ENCODE measurements at places on chromosomes 6 and 20.

DNA sequence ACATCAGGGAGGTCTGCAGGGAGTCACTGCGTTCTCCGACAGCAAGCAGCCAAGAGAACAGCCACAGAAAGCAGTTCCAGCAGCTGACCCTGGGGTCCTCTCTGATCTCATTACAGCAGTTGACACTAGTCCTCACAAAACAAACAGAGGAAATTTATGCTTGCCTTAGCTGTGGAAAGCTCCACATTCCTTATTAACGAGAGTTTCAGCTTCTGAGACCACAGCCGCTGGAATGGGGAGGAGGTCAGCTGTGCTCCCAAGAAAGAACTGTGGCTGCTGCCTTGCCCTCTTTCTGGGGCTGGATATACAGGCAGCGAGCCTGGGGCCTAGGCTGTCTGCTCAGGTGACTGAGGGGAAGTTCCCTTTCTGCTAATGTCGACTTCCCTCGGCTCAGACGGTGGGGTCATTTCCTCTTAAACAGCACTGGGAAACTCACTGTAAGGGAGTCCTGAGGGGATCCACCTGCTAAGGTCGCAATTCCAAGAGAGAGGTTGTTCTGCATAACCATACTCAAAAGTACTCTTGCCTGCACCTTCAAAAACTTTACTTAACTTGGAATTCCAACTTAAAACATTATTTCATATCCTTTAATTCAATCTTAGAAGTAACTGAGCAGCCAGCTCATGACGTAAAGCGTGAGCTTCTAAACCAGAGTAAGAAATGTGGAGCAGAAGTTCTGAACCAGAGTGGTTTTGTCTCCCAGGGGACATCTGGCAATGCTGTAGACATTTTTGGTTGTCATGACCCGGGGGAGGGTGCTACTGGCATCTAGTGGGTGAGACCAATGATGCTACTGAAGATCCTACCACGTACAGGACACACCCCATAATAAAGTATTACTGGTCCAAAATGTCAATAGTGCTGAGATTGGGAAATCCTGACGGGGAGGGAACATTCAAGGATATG lies 80.3 kb downstream of the BACH2 start:
- no peak for DNase-seq

DNA sequence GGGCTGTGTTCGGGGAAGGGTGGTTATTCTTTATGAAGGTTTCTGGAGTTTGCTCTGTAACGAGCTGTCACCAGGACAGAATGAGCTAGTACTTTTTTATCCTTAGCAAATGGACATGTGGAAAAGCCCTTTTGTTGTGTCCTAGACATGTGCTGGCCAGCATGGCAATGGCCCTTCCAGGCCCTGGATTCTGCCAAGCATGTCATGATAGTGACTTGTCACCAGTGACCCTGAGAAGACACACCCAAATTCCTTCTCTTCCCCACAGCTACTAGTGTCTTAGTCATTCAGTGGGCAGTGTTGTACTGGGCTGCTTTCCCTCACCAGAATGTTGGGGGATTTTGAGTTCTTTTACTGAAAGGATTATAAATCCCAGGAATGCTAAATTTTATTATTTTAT lies 74.0 kb upstream of the XRN2 start:
- no peak for DNase-seq

DNA sequence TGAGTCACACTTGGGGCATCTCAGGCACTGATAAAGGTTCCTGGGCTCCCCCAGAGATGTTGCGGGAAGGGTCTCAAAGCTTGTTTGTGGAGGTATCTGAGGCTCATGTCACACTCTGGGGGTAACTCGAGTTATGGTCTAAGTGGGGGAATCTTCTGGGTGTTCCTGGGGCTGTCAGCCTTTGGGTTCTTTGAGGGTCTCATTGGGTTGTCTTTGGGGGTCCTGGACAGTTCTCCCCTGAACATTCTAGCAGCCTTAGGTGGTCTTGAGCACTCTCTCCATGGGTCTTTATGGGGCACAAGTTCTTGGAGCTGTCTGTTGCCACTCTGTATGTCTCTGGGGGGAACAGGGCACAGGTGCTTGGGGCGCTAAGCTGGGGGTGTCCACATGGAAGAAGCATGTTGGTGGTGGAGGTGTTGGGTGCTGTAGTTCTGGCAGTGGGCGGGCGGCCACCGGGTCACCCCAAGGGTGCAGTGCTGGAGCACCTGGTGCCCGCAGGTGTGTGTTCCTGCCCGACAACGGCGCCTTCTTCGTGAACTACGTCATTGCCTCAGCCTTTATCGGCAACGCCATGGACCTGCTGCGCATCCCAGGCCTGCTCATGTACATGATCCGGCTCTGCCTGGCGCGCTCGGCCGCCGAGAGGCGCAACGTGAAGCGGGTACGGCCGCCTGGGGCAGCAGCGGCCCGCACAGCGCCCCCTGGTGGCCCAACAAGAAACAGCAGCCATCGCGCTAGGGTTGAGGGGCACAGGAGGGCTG lies 7.1 kb upstream of the CAPN11 start:
- no peak for DNase-seq

GRCh38 chr6:34374508-34374907 lies 18.0 kb downstream of the NUDT3 start:
- no peak for DNase-seq

DNA sequence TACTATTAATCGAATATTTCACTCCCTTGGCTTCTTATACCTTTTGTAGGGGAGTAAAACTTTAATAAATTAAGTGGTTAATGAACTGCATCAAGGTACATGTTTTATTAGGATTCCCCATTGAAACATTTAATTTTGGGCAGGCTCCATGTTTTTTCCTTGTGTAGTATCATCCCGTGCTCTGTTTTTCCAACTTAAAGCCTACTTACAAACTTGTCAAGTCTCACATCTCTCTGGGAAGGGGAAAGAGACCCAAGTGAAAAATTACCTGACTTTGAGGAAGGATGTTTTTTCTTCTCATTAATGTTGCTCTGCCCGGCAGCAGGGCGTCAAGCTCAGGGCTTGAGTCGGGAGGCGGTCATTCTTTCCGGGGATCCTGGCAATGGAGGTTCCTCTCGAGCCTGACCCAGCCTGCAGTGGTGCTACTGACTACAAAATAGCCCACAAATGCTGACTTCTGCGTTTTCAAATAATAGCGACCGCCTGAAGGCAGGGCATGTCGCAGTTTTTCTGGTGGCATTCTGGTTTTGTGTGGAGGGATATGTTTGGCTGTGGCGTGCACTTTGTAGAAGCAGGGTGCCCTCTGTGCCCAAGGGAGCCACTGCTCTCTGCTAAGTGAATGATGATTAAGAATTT lies 2.4 kb downstream of the DSP start:
- DNase-seq, result no peak

- DNase-seq, result no peak
Measured at GRCh38 chr6:24777227-24777626, 2.5 kb downstream of the GMNN start.

GRCh38 chr6:26445934-26446667 lies 5.8 kb downstream of the BTN3A3 start:
- no peak for DNase-seq

DNA sequence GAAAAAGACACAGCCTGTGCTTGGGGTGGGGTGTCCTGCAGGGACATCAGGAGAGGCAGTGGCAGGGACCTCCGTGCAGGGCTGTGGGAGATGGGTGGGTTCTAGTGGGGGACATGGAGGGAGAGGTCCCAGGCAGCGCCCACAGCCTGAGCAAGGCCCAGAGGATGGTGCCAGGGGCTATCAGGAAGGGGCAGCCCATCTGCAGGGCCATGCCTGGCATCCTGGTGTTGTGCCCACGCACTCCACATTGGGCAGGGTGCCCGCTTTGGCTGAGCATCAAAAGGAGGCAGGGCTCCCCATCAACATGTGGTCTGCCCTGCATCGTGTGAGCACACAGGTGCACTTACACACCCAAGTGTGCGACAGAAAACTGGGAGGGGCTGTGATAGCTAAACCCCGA lies 184.3 kb upstream of the SNX9 start:
- DNase-seq, result peak; percentile 47

- DNase-seq, result peak; percentile 65
Measured at GRCh38 chr20:37535443-37536132, 7.9 kb upstream of the BLCAP start.

- no peak for DNase-seq
Measured at GRCh38 chr6:126060400-126060799, 74.1 kb downstream of the TRMT11 start.

- DNase-seq, result no peak
Measured at GRCh38 chr6:70852667-70853246, 104.1 kb downstream of the B3GAT2 start.

DNA sequence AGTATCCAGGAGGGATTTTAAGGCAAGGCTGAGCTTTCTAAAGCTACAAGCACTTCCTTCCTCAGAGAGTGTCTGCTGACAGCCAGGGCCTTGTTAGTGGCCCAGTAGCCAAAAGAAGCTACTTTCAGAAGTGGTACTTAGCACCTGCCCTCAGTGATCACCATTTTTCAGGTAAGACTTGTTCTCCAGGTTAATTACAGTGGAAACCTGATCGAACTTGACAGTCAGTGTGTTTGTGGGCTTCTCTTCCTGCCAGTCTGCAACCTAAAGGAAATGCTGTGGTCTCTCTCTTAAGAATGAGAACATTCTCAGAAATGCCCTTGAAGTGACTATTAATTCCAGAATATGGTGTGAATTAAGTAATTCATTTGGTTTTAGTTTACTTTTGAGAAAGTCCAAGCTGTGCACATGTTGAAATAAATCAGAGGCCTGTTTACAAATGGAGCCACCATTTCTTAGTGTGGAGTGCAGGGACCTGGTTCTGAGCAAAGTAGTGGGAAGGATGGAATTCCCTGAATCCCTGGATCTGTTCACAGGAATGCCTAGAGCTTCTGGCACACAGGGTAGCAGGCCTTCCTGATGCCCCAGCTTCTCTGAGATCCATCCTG lies 185.3 kb upstream of the AGPAT4 start:
- DNase-seq, result no peak

GRCh38 chr6:7238900-7239589 lies 74.0 kb downstream of the SSR1 start:
- DNase-seq, result no peak

DNA sequence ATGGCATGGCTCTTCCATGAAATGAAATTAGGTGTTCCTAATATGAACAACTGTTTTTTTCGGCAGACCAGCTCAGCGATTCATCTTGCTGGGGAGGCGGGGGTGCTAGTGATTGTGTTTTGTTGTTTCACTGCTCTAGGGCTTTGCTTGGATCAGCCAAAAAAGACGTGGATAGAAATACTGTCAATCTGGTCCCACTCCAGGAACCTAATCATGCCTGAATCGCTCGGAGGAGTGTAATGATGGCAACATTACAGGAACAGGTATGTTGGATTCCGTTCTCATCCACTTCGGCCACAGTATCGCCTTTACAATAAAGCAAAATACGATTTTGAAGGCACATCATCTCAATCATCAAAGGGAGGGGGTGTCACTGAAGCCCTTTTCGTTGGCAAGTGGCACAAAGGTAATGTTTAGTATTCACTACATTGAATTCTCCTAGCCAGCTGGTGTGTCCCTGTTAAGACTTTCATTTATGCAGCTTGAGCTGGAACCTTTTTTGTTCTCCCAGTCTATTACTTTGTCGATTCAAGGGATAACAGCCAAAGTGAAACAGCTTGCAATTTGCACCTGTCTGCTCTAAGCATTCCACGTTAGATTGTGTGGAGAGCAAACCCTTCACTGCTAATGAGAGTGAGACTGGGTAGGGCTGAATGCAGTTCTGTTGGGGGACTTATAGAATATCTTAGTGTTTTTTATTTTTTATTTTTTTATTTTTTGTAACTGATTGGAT lies 477.7 kb downstream of the TFAP2A start:
- DNase-seq, result no peak

- no peak for DNase-seq
Measured at GRCh38 chr6:114783783-114784182, 441.0 kb upstream of the HS3ST5 start.

GRCh38 chr6:11538052-11538818 lies 686 bp downstream of the TMEM170B start:
- DNase-seq, result no peak

- DNase-seq, result no peak
Measured at GRCh38 chr6:14284969-14285590, 167.5 kb downstream of the CD83 start.

GRCh38 chr20:45268531-45268930 lies 14.2 kb upstream of the SLPI start:
- DNase-seq, result no peak

DNA sequence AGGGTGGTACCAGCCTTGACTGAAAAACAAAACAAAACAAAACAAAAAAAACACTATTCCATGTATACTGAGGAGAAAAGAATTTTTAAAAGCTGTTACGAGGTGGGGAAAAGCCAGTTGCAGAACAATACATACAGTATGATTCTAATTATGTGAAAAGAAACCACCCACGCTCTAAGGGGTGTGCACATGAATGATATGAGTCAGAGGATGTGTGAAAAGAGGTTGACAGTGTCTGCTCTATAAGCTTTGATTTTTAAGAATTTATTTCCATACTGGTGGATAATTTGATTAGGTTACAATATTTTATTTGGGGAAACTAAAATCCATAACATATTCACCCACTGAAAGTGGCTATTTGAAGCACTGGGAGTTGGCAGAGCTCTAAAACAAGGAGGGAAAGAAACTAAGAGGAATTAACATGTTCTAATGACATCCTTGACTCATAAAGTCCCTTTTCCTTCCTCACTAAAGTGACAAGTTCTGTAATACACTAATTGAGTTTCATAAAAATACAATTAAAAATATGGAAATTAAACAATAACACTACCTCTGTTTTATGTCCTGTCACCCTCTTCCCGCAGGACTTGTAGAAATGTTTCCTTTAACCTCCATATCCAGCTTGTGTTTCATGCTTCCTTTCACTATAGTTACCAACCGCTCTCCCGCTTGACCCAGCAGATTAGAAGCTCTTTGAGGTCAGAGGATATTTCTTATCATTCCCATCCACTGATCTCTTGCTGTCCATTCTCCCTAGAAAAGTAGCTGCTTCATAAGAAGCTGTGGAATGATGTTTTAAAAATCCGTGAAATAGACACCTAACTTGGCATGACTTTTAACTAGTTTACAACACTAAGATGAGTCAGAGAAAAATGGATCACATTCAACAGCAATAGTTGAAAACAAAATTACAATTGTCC lies 118.6 kb upstream of the CCDC28A start:
- no peak for DNase-seq

DNA sequence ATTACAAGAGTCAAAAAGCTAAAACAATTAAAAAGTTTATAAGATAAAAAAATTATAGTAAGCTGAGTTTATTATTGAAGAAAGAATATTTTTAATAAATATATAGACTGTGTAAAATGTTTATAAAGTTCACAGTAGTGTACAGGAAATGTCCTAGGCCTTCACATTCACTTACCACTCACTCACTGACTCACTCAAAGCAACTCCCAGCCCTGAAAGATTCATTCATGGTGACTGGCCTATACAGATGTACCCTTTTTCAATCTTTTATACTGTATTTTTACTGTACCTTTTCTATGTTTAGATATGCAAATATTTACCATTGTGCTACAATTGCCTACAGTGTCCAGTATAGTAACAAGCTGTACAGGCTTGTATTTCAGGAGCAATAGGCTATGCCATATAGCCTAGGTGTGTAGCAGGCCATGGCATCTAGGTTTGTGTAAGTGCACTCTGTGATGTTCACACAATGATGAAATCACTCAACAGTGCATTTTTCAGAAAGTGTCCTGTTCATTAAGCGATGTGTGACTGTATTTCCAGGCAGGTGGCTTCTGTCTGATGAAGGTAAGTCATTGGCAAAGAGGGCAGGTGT lies 130.2 kb downstream of the BTBD3 start:
- no peak for DNase-seq

- DNase-seq, result peak; percentile 11
Measured at GRCh38 chr6:105087571-105088211, 92.1 kb downstream of the POPDC3 start.

Measured in DMS79 (cell line).